ENCODE measurements at places on chromosomes 3 and 15.

- no peak for DNase-seq
These were observed 7.8 kb upstream of the RHCG start for GRCh38 chr15:89504166-89504565.

DNA sequence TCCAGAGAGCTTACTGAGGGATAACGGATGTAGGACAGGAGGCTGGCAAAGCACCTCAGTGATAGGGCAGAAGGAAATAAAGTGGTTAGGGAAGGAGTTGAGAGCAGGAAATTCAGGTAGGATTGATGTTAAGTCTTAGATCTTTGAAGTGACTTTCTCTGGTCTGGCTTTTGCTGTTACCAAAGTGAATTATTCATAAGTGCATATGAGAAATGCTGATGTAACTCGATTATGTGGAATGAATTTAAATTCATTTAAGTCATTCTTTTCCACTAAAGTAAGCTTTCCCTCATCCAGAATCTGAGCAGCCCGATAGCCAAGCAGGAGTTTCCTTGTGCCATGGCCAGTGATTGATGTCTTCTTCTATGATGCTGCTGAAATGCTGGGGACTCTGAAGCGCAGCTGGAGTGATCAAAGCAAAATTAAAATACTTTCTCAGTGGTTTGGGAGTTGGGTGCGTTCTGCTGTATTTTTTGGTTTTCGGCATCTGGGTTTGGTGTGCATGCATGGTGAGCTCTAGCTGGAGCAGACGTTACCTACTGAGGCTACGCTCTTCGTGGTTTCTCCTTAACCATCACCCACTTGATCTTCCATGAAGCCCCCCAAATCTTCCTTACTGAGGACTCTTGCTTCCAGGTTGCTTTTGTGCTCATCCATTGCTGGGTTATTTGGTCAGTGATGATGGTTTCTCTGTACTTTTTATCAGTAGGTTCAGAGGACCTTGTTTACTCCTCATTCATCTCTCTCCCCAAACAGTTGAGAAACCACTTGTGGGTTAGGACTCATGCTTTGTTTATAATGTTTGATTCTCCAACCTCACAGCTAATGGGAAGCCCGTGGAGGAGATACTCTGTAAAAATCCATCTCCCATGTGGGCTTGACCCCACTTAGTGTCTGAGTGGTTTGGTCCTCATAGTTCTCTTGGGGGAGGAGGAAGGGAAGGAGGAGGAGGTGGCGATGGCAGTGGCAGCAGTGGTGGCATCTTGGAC lies 72.5 kb downstream of the IGF1R start:
- no peak for DNase-seq

DNA sequence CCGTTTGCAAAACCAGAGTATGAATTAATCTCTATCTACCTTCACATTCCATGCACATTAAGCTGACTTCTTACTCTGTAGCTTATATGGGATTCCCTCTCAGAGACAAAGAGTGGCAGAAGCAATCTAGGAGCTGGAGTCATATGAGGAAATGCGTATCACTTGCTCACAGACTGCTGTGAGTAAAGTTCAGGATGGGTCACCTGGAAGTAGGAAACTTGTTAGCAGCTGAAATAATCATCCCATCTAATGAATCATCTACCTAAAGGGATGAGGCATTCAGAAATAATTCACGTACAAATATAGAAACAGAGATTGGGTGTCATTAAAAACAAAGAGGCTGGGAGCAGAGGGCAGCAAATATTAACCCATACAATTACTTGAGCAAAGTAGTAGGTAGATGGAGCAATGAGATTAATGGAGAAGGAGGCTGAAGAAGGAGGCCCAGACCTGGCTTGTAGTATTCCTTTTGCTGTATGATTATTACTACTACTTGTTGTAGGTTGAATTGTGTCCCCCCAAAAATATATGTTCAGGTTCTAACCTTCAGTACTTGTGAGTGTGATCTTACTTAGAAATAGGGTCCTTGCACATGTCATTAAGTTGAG lies 866.3 kb downstream of the ROBO2 start:
- no peak for DNase-seq

- no peak for DNase-seq
These were observed 503 bp downstream of the HLTF start for GRCh38 chr3:149085828-149086231.

DNA sequence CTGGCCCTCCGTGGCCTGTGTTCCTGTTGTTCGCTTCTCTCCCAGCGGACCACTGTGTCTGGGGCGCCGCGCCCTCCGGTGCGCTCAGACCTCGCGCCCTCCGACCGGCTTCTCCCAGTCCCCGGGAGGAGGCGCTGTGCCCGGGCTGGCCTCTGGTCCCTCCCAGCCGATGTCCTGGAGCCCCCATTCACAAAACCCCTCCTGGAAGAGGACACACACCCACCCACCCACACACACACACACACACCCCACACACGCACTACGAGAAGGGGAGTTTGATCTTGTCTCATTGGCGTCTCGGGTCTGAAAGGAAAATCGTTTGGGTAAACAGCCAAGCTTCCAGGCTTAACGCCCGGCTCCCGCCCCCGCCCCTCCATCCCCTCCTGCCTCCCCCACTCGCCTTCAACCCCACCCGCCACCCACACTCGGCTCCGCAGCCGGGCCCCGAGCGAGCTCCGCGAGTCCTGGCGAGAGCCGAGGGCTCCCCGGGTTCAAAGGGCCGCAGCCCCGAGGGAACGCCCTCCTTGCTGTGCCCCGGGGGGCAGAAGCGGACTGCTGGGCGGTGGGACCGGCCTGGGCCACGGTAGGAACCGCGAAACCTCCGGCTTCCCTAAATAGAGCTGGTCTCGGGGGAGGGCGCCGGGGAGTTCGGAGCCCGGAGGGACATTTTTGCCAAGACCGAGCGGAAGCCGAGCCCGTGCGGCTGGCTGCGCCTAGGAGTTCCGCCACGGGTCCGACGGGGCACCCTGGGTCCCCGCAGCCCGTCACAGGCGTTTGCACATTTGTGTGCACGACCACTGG lies 23.6 kb downstream of the NR2F2 start:
- no peak for DNase-seq

GRCh38 chr3:25349828-25350724 lies 78.0 kb upstream of the RARB start:
- no peak for DNase-seq

- no peak for DNase-seq
These were observed 10.6 kb upstream of the SLC9C1 start for GRCh38 chr3:112304611-112305010.

DNA sequence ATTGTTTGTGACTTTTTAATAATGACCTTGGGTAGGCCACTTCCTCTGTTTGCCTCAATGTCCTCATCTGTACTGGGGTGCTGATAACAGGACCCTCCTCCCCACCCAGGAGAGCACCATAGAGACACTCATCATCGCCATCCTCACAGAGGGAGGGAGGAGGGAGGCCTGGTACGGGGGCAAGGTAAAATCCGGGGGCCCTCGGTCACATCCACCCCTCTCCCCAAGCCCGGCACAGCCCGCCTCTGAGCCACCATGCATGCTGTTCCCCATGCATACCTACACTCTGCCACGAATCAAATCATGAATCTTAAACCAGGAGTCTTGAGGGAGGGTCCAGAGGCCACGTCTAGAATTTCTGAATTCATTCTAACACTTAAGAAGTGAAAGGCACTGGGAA lies 74.9 kb upstream of the IQSEC1 start:
- no peak for DNase-seq

DNA sequence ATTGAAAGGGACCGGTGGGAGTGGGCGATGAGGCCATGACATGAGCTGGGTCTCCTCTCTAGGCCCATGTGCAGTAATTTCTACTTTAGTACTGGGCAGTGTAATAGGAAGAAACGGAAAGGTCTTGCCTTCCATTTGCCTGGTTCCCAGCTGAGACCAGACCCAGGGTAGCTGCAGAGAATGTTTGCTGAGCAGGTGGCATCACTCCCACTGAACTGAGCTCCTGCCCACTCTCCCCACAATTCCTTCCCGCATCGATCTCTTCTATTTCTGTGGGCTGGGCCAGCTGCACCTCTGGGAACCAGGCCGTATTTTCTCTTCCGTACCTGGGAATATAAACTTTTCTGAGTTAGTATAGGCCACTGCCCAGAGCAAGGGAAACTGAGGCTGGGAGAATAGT lies 15.8 kb downstream of the ESYT3 start:
- DNase-seq, result no peak

GRCh38 chr15:61411902-61412510 lies 182.9 kb upstream of the RORA start:
- DNase-seq, result no peak

DNA sequence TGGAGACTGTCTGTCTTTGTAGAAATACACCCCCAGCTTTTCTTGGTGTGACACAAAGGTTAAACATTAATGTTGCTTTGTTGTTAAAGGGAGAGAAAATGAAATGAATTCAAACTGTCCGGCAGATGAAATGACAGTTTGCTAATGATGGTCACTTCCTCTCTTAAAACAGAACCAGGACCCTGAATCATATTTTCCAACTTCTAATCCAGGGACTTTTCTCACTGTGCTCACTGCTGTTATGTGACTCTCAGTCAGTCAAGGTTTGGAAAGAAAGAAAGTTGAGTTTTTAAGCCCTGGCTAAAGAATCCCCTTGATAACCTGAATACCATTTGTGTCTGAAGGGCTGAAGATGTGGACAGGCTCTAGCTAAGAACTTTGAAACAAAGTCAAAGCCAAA lies 215.8 kb downstream of the AGBL1 start:
- DNase-seq, result no peak

DNA sequence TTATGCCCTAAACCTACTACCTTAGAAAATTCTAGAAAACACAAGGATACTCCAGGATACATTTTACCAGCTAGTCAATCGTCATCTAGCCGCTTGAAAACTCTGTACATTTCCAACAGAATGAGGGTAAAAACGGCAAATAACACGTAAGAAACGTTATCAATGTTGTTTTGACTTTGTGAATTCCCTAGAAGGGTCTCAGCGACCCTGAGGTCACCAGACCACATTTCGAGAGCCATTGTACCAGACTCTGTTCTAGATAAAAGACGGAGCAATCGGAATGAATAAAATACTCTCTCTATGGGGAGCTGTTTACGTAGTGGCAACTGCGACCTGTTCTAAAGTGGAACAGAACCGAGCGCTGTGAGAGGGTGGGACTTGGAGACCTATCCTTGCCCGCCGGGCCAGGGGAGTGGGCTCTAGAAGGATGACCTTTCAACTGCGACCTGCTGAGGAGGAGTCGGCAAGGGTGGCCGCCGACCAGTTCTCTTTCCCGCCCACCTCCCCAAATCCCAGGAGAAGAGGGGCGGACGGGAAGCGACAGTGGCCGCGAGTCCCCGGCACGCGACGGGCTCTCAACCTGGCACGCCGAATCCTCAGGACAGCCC lies 778 bp upstream of the AP4E1 start:
- peak; percentile 38 for DNase-seq

DNA sequence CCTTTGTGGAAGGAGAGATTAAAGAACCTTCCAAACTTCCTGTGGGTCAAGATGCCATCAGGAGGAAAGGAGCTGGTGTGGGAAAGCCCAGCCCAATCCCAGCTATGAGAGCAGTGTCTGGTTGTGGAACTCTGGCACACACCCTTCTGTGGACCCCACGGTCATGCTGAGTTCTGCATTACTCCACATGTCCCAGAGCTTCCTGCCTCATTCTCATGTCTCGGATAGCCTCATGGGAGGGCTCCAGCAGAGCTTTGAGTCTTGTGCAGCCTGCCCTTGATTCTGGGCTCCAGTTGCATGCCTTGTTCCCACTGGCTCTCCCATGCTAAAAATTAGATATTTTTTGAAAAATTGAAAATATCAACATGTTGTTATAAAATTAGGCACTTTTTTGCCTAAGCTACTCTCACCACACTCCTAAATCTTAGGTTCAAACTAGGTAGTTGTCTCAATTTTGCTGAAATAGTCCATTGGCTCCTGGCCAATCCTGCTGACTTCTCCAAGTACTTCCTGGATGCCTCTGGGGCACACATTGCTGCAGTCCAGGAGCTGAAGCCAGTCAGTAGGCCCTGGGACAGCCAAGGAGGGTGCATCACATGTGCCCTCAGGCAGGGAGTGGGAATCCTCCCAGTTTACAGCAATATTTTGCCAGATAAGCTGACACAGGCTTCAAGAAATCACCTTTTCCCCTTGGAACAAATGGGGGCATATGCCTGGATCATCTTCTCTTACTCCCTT lies 144.3 kb downstream of the EEFSEC start:
- DNase-seq, result no peak

Measured in CD4-positive, alpha-beta T cell treated with Interferon gamma for 1 hour (primary cell).